Breast epithelium (tissue), 4 donors: ENCODE measurements at places on chromosomes 16 and 17. TPM values are rescaled to one million over a fixed set of nuclear protein-coding genes. Genes with fewer than 3 reads are reported as not detected.

The SEPTIN12 gene
- not detected for total RNA-seq

The CA4 gene
- total RNA-seq, result 4.7 TPM

The YPEL2 gene
- total RNA-seq, result 64.8 TPM

- DNase-seq, result no peak
Observed at GRCh38 chr17:48624544-48625494, 1.3 kb downstream of the HOXB9 start.
